ENCODE measurements at places on chromosomes 3 and 15. TPM values are rescaled to one million over a fixed set of nuclear protein-coding genes. Genes with fewer than 3 reads are reported as not detected.

GRCh38 chr3:69013253-69014021 is at the start of gene EOGT:
EOGT (minus strand) TSS chr3:69013684; CDS start chr3:69009846, 3,838 bp downstream.
- DNase-seq = no peak

- no peak for DNase-seq
Measured at GRCh38 chr3:102712896-102713295, 278.1 kb downstream of the ZPLD1 start.

DNA sequence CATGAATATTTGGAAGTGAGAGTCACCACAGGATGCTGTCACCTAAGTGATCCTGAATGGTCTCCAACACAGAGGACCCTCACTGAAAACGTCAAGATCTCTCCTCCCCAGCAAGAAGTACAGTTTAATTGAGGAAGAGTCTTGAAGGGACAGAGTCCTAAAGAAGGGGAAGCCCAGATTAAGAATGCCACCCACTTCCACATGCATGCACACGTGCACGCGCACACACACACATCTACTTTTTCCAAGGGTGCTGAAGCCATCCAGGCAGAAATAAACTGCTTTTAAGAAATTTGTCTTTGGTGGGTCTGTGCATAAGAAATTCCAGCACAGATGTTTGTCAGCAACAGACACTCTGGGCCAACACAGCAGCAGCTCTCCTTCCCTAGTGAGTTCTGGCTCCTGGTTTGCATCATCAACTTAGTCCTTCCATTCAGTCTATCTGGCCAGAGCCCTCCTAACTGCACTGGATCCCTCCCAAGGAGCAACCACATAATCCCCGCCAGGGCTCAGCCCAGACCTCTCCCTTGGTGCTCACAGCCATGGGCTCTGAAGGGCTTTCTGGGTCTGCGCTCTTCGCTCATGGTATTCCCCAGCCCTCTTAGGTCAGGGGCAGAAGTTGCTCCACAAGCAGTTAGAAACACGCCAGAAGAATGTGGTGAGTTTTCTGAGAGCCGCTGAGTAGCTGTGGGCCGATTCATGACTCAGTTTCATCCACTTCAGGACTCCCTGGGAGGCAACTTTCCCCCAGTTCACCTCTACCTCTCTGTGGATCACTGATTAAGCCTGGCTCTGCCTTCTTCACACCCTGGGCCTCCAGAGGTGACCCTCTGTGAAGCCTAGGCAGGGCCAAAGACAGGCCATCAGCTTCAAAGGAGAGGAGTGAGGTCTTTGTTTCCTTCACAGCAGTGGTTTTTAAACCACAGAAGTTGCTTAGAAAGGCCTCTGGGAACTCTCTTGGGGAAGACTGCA is 132.6 kb upstream of the LIPC start:
- DNase-seq = no peak

The SLC15A2 gene
- 0.29 TPM for total RNA-seq

The LSAMP gene
- total RNA-seq = 2.1 TPM

The NTRK3 gene
- 0.41 TPM for total RNA-seq

Data from glomerular endothelial cell (primary cell).